AG10803 (cell line): ENCODE measurements at places on chromosomes 6 and 20.

GRCh38 chr6:12916006-12916405 is 199.4 kb downstream of the PHACTR1 start:
- no peak for DNase-seq

DNA sequence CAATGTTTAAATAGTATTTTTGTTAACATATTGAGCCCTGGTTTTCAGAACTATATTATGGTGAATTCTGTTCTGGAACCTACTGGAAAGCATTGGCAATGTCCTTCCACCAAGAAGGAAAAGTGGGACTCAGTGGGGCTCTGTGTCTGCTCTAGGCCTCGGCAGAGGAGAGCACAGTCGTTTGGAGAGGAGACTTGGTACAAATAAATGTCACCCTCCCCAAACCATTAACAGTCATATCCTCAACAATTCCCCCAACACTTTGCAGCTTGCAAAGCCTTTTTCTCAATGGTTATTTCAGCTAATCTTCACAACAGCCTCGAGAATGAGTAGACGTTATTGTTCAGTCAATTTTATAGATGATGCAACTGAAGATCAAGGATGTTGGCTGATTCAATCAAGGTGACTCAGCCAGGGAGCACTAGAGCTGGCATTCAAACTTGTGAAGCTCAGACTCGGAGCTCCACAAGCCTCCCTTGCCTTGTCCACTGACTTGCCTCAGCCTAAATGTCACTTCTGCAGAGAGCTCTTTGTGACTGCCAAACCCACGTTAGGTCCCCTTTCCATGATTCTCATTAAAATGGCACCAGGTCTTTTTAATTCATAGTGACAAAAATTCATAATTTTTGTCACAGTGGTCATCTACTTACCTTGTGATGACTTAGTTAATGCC is 60.6 kb downstream of the TOX2 start:
- DNase-seq: peak; percentile 92

- no peak for DNase-seq
Observed at GRCh38 chr6:15534974-15535373, 127.9 kb downstream of the DTNBP1 start.

- no peak for DNase-seq
Observed at GRCh38 chr6:133948472-133948871, 4.6 kb upstream of the TBPL1 start.

GRCh38 chr6:111681860-111682259 is 76.2 kb upstream of the TRAF3IP2 start:
- DNase-seq: no peak

GRCh38 chr6:151804585-151805285 is 2.7 kb upstream of the ESR1 start:
- no peak for DNase-seq

GRCh38 chr20:62614085-62614960 is 28.0 kb upstream of the SLCO4A1 start:
- DNase-seq: no peak

DNA sequence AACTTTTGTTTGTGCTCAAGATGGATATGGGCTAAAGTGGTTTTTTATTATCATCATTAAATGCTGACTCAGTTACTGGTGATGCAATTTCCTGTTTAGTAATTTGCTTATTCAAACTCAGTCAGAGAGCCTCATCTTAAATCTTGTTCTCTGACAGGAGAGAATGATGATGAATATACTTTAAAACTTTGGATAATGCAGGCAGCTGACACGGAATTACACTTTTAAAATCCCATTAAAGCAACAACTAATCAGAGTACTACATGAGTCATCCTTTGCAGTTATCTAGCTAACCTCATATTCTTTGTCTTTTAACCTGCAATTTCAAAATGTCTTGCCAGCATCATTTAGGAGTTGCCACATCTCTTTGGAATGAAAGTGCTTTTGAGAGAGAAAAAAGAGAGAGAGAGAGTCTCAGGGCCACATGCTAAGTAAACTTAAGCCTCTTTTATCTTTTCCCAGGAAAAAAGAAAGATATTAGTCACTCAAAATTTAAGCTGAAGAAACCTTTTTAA is 9.2 kb upstream of the C6orf141 start:
- peak; percentile 64 for DNase-seq

GRCh38 chr6:5046430-5046829 is 38.7 kb upstream of the PPP1R3G start:
- no peak for DNase-seq

- DNase-seq: peak; percentile 46
Observed at GRCh38 chr6:115618256-115618655, 442.4 kb downstream of the FRK start.

DNA sequence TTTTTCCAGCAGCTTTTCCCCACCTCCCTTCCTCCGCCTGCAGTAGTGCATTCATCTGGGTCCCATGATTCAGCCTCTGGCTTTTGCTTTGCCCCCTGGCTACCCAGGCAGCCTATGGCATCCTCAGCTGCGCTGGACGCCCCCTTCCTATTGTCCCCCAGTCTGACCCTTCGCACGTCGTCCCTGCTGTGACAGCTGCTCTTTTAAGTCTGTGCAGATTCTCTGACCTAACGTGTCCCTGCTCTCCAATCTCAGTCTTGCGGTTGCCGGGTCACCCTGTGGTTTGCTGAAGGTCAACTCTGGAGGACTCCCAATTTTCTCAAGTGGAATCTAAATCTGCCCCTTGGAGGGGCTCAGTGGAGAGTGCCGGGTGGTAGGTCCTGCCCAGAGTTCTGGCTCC is 294.3 kb downstream of the CDC5L start:
- DNase-seq: no peak

DNA sequence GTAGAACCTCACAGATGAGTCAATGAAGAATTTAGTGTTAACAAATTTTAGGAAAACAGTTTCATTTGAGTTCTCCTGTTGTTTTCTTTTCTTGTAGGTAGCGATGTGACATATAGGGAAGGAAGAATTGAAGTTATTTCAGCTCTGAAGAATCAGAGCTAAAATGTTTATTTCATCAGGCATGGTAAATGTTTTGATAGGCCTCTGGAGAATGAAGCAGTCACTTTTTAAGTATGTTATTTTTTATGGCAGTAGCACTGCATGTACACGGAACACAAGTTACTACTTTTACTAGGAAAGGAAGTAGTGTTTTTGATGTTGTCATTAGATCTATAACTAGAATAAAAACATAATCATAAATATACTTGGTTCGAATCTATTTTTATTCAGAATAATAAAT is 1357.3 kb upstream of the CITED2 start:
- DNase-seq: no peak

DNA sequence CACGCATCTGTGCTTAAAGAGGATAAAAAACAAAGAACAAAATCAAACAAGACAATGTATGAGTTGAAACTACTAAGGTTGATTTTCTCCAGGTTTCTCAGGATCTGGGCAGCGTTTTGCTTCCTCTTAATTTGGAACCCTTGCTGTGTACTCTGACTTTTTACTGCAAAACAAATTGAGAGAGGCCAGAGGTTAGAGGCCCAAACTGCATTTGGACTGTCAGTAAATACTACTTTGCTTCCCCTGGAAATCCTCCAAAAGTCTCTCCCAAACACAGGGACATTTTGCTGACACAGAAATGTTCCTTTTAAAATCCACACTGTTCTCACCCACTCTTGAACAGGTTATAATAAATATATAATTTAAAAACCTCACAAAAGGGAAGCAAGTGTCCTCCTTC is 1.1 kb downstream of the ARG1 start:
- DNase-seq: no peak

DNA sequence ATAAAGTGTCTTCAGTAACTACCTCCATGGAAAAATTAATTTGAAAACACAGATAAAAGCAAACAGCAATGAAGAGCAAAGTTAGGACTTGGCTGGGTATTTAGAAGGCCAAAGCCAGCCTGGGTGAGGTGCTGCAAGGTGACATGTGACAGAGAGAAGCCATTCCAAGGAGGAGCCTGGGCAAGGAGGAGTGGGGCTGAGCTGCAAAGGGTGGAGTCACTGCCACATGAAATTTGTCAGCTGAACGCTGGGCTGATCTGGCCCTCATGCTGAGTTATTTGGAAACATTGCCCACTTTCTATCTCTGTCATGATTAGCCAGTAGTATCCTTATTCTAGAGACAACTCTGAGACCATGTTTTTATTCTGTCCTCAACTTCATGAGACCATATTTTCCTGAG is 76.3 kb downstream of the PERP start:
- DNase-seq: no peak

DNA sequence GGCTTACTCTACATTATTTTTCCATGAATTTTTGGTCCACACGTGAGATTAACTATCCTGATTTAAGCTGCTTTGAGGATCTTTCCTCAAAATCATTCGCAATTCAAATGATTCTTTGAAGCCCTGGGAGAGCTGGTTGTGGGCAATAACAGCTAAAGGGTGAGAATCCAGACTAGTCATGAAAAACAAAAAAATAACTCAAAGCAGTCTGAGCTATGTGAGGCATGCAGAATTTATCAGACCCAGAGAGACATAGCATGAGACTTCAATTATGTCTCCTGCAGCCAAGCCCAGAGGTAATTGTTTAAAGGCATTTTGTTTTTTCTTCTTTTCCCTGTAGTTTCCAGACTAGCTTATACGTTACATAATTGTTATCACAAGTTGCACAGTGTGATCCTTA is 517.3 kb upstream of the PTCHD4 start:
- peak; percentile 4 for DNase-seq

- no peak for DNase-seq
Observed at GRCh38 chr20:34582221-34582620, 23.7 kb downstream of the MAP1LC3A start.

- peak; percentile 64 for DNase-seq
Observed at GRCh38 chr6:4564801-4565271, 211.4 kb upstream of the CDYL start.

DNA sequence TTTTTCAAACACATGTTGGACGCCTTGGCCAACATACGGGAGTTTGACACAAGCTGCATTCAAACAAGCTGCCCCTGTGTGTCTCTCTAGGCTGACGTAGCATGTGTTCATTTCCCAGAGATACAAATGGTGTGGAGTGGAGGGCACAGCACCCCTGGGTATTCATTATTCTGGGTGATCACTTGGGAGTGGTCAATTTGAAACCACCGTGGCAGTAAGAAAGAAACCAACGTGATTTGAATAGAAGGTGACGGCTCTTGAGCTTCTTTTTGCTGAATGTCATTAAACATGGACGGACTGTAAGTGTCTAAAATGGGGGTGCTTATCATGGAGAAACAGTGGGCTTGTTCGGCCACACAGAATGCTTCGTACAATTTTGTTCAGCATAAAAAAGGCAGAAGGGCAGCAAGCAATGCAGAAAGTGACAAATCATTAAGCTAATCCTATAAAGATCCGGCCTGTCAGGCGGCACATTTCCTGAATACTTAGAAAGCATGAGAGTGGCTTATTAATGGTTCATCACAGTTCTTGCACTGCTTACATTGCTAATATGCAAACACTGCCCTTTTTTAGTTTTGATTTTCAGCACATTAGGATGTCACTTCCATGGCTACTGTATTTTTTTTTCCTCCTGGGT is 1261.9 kb upstream of the CITED2 start:
- no peak for DNase-seq

- DNase-seq: no peak
Observed at GRCh38 chr20:16710781-16711180, 19.0 kb upstream of the SNRPB2 start.

- DNase-seq: peak; percentile 61
Observed at GRCh38 chr20:35145141-35145564, 2.0 kb downstream of the EDEM2 start.

GRCh38 chr6:23316131-23316530 is 746.8 kb downstream of the HDGFL1 start:
- no peak for DNase-seq

- DNase-seq: no peak
Observed at GRCh38 chr6:83605517-83605916, 93.2 kb downstream of the PRSS35 start.

- DNase-seq: peak; percentile 81
Observed at GRCh38 chr6:134750669-134751068, 199.2 kb downstream of the ALDH8A1 start.

GRCh38 chr6:153108315-153108714 is 22.8 kb downstream of the RGS17 start:
- peak; percentile 44 for DNase-seq

DNA sequence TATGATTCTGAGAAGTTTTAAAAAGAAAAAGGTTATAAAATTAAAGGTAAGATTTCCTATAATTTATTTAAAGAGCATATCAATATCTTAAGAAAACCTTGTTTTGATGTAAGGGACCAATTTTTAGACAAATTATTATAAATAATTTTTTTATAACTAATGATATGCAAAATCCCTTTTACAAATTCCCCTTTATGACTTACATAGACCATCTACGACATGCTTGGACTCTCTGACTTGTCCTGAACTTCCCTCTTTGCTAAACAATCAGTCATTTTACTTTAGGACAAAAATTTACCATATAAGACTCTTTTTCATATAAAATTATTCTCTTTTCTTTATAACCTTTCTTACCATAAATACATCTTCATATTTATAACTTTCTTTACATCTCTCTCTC is 15.3 kb upstream of the ANGPT4 start:
- no peak for DNase-seq

- DNase-seq: no peak
Observed at GRCh38 chr6:28408076-28408802, 8.7 kb upstream of the ZSCAN12 start.

- DNase-seq: no peak
Observed at GRCh38 chr6:166266336-166266735, 41.9 kb downstream of the PRR18 start.

DNA sequence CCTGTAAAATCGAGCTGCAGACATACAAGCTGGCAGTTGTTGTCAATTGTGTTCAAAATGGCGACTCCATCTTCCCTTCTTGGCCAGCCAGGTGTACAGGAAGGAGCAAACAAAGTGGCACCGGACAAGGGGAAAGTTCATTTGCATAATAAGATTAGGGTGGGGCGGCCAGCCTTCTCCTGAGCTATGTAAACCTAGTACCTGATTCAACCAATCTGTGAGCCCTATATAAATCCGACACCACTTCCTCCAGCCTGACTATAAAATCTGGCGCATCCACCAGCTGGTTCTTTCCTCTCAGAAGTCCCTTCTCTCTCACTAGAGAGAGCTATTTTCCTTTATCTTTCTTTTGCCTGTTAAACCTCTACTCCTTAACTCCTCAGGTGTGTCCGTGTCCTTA is 8.1 kb upstream of the HBS1L start:
- no peak for DNase-seq

DNA sequence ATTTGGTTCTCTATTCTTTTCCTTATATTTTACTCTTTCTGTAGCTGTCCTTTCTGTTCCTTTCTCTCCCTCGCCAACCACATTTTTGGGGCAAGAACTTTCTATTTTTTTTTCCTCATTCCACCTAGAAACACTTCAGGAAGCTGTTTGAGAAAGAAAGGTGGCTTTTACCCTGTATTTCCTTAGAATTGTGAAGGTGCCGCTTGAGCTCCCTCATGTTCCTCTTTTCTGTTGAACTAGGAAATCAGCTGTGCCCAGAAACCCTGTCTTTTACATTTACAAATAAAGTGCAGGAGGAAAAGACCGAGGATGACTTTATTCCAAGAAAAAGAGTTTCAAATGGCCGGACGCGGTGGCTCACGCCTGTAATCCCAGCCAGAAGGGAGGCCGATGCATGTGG is 38.2 kb downstream of the OR2B2 start:
- DNase-seq: no peak

- no peak for DNase-seq
Observed at GRCh38 chr20:22623211-22623610, 38.8 kb upstream of the FOXA2 start.

GRCh38 chr20:5967469-5967868 is 17.0 kb downstream of the MCM8 start:
- no peak for DNase-seq

GRCh38 chr20:24823989-24824693 is 124.9 kb upstream of the CST7 start:
- no peak for DNase-seq

- DNase-seq: peak; percentile 93
Observed at GRCh38 chr6:43702534-43703440, 15.2 kb upstream of the MRPS18A start.
